NCI-H1105 (cell line): ENCODE measurements at places on chromosomes 7 and 10.

- no peak for DNase-seq
Measured at GRCh38 chr7:45159296-45159695, 1.7 kb downstream of the RAMP3 start.

GRCh38 chr7:111388912-111389311 is 173.4 kb downstream of the IMMP2L start:
- DNase-seq: no peak

GRCh38 chr10:24556750-24557742 is 166.6 kb downstream of the ARHGAP21 start:
- DNase-seq: no peak

- DNase-seq: no peak
Measured at GRCh38 chr10:77168161-77168560, 469.4 kb downstream of the KCNMA1 start.

GRCh38 chr7:98354052-98354451 is 46.8 kb downstream of the BAIAP2L1 start:
- no peak for DNase-seq

DNA sequence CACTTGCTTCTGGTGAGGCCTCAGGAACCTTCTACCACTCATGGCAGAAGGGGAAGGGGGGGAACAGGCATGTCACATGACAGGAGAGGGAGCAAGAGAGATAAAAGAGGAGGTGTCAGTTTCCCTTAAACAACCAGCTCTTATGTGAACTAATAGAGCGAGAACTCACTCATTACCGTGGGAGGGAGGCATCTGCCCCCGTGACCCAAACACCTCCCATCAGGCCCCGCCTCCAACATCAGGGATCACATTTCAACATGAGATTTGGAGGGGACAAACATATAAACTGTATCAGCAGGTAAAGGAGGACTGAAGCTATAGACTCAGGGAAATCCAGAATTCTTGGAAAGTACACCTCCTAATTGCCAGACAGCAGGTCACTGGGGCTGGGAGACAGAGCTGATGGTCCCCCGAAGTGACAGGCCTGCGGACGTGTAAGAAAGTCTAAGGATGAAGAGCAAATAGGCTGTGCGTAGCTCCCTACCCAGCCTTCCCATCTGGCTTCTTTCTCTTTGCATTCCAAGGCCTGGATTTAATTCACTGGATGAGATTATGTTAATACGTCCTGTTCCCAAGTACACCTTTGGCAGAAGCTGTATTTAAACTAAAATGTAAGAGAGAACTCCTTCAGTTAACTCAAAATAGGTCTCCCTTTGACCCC is 186.7 kb upstream of the LYZL2 start:
- no peak for DNase-seq

DNA sequence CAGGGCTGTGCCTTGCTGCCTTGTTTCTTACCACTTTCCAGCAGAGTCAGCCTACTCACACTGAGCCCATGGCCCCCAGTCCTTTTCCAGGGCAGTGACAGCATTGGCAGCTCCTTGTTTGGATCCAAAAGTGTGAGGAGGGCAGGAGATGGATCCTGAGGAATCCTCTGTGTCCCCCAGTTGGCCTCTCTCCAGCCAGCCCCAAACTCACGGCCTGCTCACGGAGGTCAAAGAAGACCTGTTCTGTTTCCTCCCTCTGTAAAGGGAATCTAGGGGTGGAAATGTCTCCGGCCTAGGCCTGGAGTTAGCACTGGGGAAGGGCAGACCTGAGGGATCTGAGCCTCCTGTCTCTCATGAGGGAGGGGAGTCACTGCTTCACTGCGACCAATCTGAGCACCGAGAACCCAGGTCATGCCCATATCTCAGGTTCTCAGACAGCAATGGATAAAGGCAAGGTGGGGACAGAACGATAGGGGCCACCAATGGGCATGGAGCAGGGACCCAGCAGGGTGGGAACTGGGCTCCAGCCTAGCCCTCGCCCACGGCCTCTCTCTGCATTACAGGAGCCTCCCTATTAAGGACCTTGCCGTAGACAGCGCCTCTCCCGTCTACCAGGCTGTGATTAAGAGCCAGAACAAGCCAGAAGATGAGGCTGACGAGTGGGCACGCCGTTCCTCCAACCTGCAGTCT is 23.2 kb downstream of the LDB3 start:
- no peak for DNase-seq
